ENCODE measurements at places on chromosomes 1 and 21. TPM values are rescaled to one million over a fixed set of nuclear protein-coding genes. Genes with fewer than 3 reads are reported as not detected.

DNA sequence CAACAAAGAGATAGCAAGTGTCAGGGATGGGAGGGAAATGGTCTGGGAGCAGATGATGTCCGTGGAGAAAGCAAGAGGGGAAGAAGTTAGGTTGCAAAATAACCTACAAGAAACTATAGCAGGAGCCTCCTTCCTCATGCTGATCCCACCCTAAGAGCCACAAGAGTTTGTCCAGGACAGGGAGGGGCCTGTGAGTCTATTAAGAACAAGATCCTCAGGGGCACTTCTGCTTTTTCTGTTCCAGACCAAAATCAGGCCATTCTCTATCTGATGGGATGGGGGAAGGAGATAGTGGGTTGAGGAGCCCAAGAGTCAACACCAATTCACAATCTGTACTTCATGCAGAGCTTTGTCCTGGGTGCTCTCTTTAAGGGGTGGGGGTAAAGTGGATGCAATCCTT lies 7.7 kb upstream of the ATP1A4 start:
- peaks cover 29% of the 10 kb centered on the region for H3K27me3 ChIP-seq
- no peak overlapping the region for H3K4me3 ChIP-seq
- no peaks in the 10 kb centered on the region for H3K4me1 ChIP-seq
- no peak overlapping the region for H3K27ac ChIP-seq
- no peaks in the 10 kb centered on the region for H3K36me3 ChIP-seq
- no peak for DNase-seq

DNA sequence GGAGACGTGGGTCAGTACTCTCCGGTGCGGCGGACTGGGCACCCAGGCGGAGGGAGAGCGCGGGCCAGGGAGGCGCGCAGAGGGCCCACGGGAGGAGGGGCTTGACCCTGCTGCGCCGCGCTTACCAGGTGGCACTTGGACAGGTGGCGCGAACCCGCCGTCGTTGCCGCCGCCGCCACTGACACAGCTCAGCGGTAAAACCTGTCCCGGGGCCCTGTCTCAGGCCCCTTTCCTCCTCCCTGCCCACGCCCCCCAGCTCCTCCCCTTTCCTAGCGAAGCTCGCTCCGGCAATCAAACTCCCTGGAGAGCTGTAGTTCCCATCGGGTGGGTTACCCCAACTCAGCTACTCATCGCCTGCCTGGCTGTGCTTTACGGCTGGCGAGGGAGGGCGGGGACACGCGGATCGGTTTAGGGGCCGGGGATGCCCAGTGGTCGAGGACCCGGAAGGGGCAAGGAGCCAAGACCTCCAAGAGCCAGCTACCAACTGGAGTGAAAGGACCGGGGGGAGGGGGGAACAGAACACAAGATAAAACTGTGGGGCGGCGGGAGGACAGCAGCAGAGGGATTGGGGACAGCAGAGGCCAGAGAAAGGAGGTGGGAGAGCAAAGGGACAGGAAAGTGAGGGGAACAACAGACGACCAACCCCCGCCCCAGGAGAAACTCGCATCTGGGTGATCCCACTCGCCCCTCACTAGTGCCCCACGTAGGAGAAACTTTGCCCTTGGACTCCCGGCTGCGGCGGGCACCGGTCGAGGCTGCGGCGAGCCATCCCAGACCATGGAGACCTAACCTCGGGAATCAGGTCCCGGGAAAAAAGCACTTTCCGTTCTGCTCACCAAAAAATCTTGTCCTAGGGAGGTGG lies 2.9 kb downstream of the GFI1 start:
- H3K36me3 ChIP-seq = no peaks in the 10 kb centered on the region
- no peak overlapping the region for H3K4me3 ChIP-seq
- no peak for DNase-seq
- H3K4me1 ChIP-seq = peaks cover 8% of the 10 kb centered on the region
- no peak overlapping the region for H3K27ac ChIP-seq
- H3K27me3 ChIP-seq = peaks cover 93% of the 10 kb centered on the region

DNA sequence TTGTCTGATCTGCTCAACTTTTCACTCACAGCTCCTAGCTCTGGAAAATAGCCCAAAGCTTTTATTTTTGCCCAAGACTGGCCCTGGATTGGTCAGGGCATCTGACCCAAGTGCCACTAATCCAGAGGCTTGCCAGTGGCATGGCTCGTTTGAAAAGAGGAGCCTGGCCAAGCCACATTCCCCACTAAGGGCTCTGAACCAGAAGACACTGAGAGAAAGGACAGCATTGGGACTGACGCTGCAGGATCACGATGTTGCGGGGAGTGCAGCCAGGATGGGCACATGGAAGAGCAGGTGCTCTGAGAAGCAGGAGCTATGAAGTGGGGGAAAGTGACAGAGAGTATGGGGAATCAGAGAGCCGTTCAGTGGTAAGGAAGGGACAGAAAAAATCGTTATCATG lies 44.9 kb upstream of the TSPAN2 start:
- no peaks in the 10 kb centered on the region for H3K27me3 ChIP-seq
- H3K36me3 ChIP-seq = no peaks in the 10 kb centered on the region
- DNase-seq = no peak
- H3K4me3 ChIP-seq = no peak overlapping the region
- no peak overlapping the region for H3K27ac ChIP-seq
- peaks cover 9% of the 10 kb centered on the region for H3K4me1 ChIP-seq

- DNase-seq = no peak
- no peak overlapping the region for H3K4me3 ChIP-seq
- H3K4me1 ChIP-seq = peaks cover 7% of the 10 kb centered on the region
- H3K27ac ChIP-seq = no peak overlapping the region
- H3K36me3 ChIP-seq = 0 out of 2 replicates have a peak, but pooled peaks cover 1% of the 10 kb centered on the region
Observed at GRCh38 chr1:155499953-155500639, 62.5 kb downstream of the ASH1L start.

DNA sequence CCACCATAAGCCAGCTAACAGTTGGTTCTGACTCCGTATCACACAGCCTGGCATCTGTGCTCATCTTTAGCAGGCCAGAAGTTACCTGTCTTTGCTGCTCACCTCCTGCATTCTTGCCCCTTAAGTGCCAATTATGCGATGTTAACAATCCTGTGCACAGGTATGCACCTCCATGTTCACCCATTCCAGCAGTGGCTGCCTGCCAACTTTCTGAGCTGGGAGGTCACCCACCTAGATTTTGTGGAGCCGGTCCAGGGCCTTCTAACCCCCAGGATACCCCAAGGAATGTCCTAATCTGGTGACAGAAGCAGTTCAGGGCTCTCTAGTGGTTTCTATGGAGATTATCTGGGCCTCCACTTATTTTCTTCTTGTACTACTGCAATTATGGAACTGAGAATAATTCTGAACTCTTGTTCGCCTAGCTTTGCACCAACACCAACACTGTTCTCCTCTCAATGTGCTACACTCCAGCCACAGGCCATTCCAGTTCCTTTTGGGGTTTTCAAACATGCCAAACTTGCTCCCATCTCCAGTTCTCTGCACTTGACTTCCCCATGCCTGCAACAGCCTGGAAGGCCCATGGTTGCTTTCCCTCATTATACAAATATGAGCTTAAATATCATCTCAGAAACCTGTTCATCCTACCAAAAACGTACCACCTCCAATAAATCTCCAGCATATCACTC lies 9.0 kb downstream of the BCAR3 start:
- peaks cover 51% of the 10 kb centered on the region for H3K4me1 ChIP-seq
- H3K4me3 ChIP-seq = no peak overlapping the region
- H3K27me3 ChIP-seq = no peaks in the 10 kb centered on the region
- peaks cover 28% of the 10 kb centered on the region for H3K36me3 ChIP-seq
- H3K27ac ChIP-seq = 0 out of 2 replicates have a peak overlapping the region, but pooled peaks have one; percentile 45
- DNase-seq = no peak

DNA sequence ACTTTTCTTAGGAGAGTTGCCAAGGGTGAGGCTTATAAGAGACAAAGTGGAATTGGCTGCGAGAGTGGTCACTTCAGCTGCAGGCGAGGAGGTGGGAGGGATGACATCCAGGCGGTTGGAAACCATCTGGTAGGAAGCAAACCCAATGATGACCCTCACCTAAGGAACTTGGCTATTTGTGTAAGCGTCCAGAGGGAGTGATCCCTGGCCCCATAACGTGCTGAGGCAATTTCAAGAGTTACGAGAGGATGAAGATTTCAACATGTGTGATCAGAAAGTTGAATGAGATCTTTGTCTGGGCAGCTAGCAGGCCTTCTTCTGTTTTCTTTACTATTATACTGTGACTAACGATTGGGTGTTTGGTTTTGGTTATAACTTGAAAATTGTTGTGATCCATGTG lies 102.7 kb upstream of the VANGL1 start:
- no peaks in the 10 kb centered on the region for H3K36me3 ChIP-seq
- H3K27me3 ChIP-seq = no peaks in the 10 kb centered on the region
- peak; percentile 26 for DNase-seq
- H3K27ac ChIP-seq = no peak overlapping the region
- H3K4me3 ChIP-seq = no peak overlapping the region
- no peaks in the 10 kb centered on the region for H3K4me1 ChIP-seq

DNA sequence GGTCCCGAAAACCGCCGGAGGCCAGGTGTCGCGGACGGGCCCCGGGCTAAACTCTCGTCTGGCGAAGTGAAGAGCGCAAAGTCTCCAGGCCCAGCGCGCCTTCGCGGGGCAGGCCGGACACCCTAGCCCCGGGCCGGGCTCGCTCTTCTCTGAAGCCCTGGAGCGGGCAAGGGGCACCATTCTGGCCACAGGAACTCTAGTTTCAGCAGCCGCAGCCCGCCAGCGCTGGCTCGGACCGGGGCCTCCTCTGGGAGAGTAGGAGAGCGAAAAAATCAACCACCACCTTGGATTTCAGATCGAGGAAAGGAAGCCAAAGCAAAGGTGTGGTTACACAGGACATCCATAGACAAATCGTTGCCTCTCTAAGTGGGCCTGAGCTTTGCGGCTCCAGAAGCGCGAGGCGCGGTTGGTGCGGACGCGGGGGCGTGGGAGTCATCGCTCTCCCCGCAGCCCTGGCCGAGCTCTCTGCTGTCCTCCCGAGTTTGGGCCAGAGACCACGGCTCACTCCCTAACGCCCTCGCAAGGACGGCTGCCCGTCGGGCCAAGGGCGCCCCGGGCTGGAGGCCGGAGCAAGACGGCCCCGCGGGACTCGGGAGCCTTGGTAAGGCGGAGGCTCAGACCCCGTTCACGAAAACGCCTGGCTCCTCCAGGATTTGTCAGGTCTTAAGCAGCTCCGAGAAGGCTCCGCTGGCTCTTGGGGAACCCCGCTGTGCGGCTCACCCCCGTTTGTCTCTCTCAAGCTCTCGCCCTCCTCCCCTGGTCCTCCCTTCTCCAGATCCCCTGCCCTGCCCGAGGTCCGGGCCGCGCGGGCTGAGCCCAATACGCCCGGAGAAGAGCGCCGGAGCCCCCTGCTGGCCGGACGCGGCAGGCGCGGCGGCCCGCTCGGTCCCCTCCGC lies 132.9 kb upstream of the DPYD start:
- DNase-seq = peak; percentile 65
- peak overlapping the region; percentile 60 for H3K27ac ChIP-seq
- H3K4me1 ChIP-seq = peaks cover 5% of the 10 kb centered on the region
- no peaks in the 10 kb centered on the region for H3K27me3 ChIP-seq
- H3K4me3 ChIP-seq = peak overlapping the region; percentile 41

The OR2G6 gene
- not detected for polyA plus RNA-seq

DNA sequence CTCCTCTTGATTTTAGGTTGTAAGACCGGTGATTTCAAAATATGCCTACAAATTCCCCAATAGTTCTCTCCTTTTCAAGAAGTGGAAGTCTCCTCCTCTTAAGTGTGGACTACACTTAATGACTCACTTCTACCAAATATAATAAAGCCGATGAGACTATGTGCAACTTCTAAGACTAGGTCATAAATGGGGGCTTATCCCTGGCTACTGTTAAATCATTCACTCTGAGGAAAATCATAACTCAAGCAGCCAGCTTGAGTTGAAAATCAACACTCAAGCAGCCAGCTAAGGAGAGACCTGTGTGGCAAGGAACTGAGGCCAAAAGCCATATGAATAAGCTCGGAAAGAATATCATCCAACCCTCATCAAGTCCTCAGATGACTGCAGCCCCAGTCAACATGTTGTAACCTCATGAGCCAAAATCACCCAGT lies 49.6 kb upstream of the PSMG1 start:
- no peaks in the 10 kb centered on the region for H3K27me3 ChIP-seq
- peaks cover 32% of the 10 kb centered on the region for H3K36me3 ChIP-seq
- H3K4me1 ChIP-seq = no peaks in the 10 kb centered on the region
- peak; percentile 20 for DNase-seq

DNA sequence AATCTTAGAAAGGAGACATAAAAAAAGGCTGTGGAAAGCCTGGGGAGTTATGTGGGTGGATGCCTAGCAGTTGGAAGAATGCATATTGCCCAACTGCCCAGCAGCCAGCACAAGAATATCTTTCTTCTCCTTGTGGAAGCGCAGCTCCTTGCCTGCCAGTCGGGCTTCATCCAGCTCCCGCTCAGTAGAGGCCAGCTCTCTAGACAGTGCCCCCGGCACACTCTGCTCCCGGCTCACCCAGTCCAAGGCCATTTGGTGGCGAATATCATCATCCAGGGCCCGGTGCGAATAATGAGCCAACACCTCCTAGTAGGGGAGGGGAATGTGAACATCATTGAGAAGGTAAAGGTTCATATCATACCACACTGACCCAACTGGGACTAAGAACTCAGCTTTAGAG lies 9.0 kb upstream of the RBM8A start:
- H3K4me1 ChIP-seq = 0 out of 2 replicates have a peak, but pooled peaks cover 2% of the 10 kb centered on the region
- no peak for DNase-seq
- no peak overlapping the region for H3K4me3 ChIP-seq
- H3K27me3 ChIP-seq = no peaks in the 10 kb centered on the region
- H3K36me3 ChIP-seq = peaks cover 18% of the 10 kb centered on the region

DNA sequence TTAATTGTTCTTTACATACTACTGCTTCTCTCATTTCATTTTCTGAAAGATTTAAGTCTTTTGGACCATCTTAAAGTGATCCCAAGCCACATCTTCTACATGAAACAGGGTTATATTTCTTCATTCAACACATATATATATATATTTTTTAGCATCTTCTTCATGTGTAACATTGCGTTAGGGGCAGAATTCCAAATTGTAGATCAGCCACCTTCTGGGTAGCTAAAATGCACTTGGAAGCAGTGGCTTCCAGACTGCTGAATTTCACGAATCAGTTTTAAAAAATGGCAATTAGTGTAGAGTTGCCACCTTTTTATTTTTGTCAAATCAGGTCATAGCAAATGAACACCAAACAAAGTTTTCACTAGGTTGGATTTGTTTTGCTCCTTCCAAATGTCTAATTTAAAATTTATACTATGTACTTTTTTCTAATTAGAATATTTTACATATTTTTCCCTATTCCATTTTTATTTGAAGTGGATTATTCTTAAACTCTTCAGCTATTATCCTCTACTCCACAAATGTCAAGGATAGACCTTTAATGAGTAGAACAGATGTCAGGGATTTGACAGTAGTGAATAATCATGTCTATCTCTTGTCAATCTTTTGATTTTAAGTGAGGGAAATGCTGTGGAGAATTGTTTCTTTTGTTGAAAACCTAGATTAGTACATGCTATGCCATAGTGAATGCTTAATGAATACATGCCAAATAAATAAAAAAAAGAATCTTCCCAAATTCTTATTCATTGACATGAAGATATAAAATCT lies 55.8 kb downstream of the DNM3 start:
- no peaks in the 10 kb centered on the region for H3K4me1 ChIP-seq
- H3K36me3 ChIP-seq = no peaks in the 10 kb centered on the region
- DNase-seq = no peak
- H3K4me3 ChIP-seq = no peak overlapping the region
- H3K27me3 ChIP-seq = no peaks in the 10 kb centered on the region
- H3K27ac ChIP-seq = no peak overlapping the region

The FAM72A gene
- polyA plus RNA-seq = 3.8 TPM

- no peak overlapping the region for H3K27ac ChIP-seq
- no peaks in the 10 kb centered on the region for H3K27me3 ChIP-seq
- peaks cover 34% of the 10 kb centered on the region for H3K36me3 ChIP-seq
- peaks cover 14% of the 10 kb centered on the region for H3K4me1 ChIP-seq
Observed at GRCh38 chr1:32695098-32695904, 7.3 kb downstream of the SYNC start.

GRCh38 chr1:57003398-57004139 lies 37.8 kb upstream of the C8B start:
- DNase-seq = no peak
- no peak overlapping the region for H3K27ac ChIP-seq
- no peaks in the 10 kb centered on the region for H3K4me1 ChIP-seq
- no peak overlapping the region for H3K4me3 ChIP-seq
